ENCODE measurements at places on chromosomes 5 and 9.

DNA sequence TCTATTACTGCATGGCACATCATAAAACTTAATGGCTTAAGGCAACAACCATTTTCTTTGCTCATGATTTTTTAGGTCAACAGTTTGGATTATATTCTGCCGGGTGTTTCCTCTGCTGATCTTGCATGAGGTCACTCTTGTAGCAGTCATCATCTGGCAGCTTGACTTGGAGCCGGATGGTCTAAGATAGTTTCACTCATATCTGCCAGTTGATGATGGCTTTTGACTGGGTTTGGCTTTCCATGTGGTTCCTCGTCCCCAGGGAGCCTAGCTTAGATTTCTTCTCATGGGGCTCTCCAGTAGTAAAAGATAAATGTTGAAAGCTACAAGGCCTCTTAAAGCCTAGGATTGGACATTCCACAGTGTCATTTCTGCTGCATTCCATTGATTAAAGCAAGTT, 27.4 kb downstream of the LNPEP start:
- DNase-seq = peak; percentile 62

DNA sequence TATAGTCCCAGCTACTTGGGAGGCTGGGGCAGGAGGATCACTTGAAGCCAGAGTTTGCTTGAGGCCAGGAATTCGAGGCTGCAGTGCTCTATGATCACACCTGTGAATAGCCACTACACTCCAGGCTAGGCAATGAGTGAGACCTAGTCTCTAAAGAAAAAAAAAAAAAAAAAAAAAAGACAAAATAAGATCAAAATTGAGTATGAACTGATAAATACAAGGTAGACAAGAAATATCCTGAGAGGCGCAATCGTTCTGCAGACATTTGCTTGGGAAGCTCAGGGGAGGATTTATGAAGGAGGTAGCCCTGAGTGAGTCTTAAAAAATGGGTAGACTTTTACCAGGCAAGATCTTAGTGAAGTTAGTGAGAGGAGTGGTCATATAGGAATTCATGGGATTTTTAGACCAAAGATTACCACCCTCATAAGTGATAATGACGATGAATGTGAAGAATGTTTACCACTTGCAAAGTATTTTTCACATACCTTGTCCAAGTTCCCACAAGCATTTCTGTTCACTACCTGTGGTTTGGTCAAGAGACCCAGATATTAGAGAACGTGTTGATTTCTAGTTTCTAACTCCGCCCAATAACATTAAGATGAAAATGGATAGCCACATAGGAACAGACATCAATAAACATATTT, 4.4 kb downstream of the PDCD1LG2 start:
- no peak for DNase-seq

DNA sequence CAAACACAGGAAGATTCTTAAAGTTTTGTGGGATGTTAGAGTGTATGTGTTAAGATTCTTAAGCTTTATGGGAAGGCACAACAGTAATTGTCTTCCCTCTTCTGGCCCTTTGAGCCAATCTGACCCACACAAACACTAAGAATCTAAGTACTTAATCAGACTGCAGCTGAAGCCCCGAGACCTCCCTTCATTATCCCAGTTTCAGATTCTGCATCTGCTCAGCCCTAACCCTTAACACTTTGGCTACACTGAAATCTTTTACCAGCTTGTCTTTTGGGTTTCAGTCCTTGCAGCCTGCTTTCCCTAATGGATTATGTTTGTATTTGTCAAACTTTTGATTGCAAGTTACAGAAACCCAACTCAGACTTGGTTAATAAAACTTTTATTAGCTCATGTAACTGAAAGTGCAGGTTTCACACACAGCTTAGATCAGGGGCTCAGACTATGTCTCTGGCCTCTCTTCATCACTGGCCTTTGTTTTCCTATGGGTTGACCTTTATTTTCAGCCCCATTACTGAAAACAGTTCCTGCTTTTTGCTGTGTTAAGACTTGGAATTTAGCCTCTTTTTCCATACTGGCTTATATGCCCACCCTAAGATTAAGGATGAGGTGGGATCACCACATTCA, 71.5 kb downstream of the COX7C start:
- DNase-seq = no peak

DNA sequence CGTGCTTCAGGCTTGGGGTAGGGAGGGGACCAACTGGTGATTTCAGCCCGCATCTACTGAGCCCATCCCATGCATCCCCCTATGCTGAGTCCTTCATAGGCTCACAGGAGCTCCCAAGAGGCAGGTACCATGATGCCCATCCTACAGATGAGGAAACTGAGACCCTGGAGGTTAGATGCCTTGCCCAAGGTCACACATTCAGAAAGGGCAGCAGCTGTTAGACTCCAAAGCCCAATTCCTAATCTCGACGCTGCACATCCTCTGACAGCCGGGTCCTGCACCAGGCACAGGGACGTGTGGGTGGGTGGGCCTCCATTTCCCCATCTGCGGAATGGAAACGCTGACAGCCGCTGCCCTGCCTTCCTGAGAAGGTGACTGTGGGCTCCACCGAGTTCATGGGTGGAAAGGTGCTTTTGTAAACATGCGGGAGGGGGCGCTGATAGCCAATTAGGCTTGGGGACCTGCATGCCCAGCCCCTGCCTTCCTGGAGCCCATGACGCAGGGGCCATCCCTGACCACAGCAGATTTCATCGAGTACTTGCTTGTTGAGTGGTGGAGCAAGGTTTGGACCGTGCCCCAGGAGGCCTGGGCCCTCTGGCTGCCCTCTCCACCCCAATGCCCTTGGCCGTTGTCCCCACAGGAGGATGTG, 2.2 kb downstream of the DNM1 start:
- DNase-seq = no peak

GRCh38 chr5:33441241-33442177, 744 bp downstream of the TARS1 start:
- peak; percentile 23 for DNase-seq

GRCh38 chr9:127132921-127133647, 10.6 kb upstream of the ANGPTL2 start:
- peak; percentile 54 for DNase-seq

- no peak for DNase-seq
These were observed 10.0 kb downstream of the CMBL start for GRCh38 chr5:10297646-10298204.

- no peak for DNase-seq
These were observed 112.3 kb downstream of the VCAN start for GRCh38 chr5:83583859-83584258.

DNA sequence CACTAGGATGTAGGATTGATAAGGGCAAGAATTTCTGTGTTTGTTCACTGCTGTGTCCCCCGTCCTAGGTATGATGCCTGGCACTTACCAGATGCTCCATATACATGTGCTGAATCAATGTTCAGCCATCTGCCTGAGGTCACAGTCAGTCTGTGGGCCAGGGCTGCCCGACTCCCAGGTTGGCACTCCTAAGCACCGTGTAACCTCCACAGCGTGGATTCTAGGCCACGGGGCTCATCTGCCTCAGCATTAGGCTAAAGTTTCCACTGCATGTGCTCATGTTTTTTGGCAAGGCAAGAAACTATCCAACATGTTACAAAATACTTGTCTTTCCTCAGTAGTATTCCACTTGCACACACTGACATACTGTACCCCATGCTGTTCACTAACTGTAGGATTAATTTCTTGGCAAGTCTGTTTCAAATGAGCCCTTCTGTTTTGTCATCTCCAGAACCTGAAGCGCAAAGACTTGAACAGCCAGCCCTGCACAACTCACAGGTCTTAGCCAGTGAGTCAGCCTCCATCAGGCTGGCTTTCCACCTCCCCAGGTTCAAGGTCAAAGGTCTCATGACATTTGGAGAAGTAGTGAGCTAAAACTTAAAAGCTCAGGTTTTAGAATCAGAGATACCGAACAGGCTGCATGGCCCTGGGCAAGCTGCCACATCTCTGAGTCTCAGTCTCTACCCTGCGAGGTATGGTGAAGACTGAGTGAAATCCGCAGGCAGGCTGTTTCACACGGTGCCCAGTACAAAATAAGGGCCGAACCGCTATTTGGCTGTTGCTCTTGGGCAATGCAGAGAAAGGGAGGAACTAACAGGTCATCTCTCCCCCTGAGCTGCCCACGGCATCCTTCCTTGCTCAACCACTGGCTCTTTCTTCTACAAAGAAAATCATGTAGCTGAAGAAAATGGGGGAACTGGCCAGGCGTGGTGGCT, 7.2 kb downstream of the TOR1A start:
- peak; percentile 67 for DNase-seq

- peak; percentile 89 for DNase-seq
These were observed 15.3 kb downstream of the NR2F1 start for GRCh38 chr5:93598091-93599000.

DNA sequence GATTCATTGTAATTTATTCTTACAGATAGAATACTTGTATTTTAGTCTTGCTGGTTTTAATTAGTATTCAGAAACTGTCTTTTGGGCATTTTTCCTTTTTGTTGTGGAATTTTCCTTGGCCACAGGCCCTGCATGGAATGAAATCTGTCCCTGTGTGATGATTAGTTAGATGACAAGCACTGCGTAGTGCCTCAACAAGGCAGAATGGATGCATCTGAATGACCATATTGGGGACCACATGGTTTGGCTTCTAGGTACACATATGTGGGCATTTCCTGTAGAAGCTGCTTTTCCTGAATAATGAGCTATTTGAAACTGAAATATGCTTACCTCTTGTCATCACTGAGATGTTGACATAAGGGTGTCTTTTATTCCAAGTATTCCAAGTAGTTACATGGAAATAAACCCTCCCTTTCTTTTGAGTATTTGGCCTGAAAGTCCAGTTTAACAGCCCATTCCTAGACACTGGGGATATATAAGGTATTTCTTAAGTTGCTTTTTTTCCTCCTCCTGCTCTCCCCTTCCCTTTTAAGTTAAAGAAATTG, 147.3 kb downstream of the YTHDC2 start:
- DNase-seq = no peak

DNA sequence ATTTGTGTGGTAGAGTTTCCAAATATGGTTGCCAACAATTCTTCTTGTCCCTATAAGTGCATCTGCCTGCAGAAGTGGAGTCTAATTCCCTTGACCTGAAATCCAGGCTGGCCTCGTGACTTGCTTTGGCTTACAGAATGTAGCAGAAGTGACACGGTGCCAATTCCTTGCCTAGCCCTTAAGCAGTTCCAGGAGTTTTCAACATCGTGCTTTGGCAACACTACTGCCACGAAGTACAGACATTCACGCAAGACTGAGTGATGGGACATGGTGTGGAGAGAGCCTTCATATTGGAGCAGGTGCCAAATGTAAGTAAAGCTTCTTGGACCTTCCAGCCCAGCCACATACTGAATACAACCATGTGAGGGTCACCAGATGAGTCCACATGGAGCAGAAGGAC, 92.9 kb upstream of the NEK6 start:
- DNase-seq = peak; percentile 5

DNA sequence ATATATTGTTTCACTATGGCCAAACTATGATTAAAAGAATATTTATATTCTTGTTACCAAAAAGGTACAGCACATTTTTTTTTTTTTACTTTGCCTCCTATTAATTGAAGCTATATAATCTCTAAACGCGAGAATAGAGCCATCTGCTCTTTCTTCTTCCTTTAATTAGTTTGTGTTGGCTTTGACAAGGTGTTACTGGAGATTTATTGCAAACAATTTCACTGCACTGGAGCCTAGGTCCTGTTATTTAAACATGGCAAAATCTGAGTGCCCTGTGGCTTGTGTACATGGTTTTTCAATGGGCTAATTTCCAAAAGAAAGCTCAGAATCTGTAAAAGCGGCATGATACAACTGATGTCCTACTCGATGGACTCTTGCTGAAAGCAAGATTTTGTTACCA, 40.8 kb upstream of the GABRG2 start:
- DNase-seq = no peak

GRCh38 chr5:139700711-139701055, 52.5 kb downstream of the CXXC5 start:
- no peak for DNase-seq

GRCh38 chr9:135087489-135087792, at the start of gene OLFM1:
Gene OLFM1 (plus strand): TSS chr9:135087668. CDS start chr9:135087990, 322 bp downstream.
- peak; percentile 88 for DNase-seq

GRCh38 chr9:129665389-129665775, at the start of gene PRRX2:
Gene PRRX2 (plus strand): TSS chr9:129665647. CDS start chr9:129665868, 221 bp downstream.
- DNase-seq = no peak

GRCh38 chr5:141479776-141480175, 4.0 kb downstream of the PCDHGC3 start:
- DNase-seq = no peak

- DNase-seq = no peak
These were observed 55.7 kb upstream of the NIPBL start for GRCh38 chr5:36820900-36821299.

DNA sequence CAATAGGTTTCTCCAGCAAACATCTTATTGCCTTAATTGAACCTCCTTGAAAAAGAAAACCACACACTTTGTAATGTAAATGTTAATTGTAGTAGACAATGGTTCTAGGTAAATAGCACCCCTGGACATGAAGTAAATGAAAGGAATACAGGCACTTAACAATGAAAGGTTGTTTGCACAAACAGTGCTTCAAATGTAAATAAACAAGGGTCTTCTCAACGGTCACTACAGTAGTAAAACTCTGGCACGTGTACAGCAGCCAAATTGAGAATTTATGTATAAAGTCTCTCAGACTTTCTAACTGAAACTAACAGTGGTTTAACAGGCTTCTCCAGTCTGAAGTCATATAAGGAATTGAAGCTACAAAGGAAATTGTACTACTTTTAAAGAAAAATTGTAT, 218.3 kb downstream of the MEF2C start:
- DNase-seq = peak; percentile 25

- no peak for DNase-seq
These were observed 28.0 kb upstream of the PLIN2 start for GRCh38 chr9:19155106-19155935.

GRCh38 chr5:111557686-111558085, 45.4 kb upstream of the STARD4 start:
- no peak for DNase-seq

GRCh38 chr5:4640795-4641194, 499.3 kb upstream of the ADAMTS16 start:
- no peak for DNase-seq

DNA sequence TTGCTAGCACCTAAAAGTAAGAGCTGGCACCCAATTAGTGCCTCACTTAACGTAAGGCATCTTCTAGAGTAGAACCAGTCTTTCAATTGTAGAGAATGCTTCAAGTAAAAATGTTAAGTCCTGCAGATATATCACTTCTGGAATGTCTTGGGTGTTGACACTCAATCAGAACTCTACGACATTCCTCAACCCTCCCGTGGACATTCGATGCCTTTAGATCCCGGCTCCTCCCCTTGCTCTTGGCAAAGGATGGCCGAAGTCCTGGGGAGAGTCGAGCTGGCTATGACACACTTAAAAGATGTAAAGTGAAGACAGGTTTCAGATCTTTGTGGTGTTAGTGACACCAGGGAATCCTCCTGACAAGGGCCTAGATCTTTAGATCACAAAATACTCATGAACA, 87.5 kb upstream of the ERCC6L2 start:
- DNase-seq = no peak
